ENCODE measurements at places on chromosomes 3 and 15.

DNA sequence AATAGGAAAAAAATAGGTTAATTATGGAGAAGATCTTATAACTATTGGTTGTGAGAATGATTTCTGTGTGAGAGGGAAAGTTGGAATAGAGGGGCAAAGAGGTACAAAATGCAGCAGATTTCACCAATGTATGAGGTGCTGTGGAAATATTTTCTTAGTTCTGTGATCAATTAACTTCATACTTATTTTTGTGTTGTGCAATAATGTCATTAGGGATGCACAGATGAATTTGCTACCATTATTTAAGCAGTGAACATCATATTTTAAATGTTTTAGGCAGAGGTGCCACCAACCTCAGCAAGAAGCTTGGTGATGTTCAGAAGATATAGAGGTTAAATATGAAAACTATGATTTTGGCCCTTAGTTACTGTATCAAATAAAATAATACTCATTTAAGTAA, 21.6 kb downstream of the MBNL1 start:
- DNase-seq = no peak

DNA sequence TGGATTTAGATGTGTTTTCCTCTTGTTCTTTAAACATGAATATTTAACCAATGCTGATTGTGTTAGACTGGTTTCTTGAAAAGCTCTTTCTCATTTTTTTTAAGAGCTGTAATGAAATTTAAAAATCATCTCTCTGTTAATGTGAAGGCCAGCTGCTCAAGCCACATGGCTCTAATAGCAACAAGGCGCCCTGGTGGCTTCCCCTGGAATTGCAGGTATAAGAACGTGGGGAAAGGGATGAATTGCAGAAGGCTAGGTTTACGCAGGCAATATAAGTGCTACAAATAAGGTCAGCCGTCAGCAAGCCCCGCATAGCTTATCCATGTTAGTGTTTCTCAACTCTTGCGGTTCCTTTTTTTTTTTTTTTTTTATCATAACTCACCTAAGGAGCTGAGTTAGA, 108.5 kb downstream of the SAMMSON start:
- DNase-seq = no peak

- DNase-seq = no peak
Observed at GRCh38 chr3:169939320-169939719, 27.3 kb upstream of the SEC62 start.

GRCh38 chr3:66819993-66820501, 178.1 kb upstream of the KBTBD8 start:
- no peak for DNase-seq

GRCh38 chr15:73954188-73955145, 28.2 kb downstream of the LOXL1 start:
- no peak for DNase-seq

DNA sequence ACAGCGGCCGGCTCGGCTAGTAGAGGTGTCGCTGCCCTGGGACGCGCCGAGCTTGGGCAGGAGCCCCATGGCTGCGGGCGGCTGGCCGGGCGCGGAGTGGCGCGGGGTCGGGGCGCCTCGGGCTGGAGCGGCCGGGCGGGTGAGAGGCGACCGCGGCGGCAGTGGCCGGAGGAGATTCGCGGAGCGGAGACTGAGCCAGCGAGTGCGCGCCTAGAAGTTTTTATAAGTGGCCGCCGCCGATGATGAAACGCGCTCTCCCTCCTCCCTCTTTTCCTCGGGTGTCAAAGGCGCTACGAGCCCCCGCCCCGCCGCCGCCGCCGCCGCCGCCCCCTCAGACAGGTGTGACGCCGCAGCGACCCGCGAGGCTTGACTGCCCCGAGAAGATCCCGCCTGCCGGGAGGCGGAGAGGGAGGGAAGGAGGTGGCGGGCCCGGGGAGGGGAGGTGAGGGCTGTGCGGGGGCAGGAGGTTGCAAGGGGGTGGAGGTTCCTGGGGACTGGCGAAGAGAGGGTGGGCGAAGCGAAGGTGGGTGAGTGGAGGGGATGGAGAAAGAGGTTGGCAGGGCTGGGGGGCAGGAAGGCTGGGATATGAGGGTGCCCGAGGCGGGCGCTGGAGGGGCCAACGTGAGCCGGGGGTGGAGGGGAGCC, at the start of gene SLCO2A1:
Gene SLCO2A1 (minus strand): TSS at position 192 of the 645 bp plus-strand sequence. CDS start 123 bp downstream, at position 69.
- DNase-seq = no peak

DNA sequence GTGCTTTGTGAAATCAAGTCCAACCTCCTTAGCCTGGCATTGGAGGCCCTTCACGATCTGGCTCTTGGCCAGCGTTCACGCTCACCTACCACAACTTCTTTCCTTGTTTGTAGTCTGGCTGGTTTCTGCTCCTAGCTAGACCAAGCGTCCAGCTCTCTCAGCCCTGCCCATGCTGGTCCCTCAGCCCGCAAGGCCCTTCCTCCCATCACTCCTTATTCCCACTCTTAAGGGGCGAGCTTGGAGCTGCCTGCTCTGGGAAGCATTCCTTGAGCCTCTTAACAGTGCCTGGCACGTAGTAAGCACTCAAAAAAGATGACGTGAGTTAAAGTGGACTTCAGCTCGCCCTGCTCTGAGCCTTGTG, 8.7 kb downstream of the SLC6A6 start:
- DNase-seq = no peak

DNA sequence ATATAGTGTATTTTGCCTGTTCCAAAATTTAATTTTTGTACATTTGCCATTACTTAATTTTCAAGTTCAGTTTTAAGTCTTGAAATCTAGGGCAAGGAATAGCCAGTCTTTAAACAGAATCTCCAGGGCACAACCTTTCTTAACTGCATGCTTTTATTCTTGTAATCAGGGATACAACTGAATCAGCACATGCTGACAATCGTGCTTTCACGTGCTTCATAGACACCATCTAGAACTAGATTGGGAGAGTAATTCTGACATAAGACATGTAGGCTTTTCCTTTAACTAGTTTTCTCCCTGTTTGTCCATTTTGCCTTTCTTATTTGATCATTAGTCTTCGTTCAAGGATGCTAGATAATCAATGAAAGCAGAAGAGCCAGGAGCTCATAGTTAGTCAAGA, 650.4 kb upstream of the CADM2 start:
- DNase-seq = no peak

DNA sequence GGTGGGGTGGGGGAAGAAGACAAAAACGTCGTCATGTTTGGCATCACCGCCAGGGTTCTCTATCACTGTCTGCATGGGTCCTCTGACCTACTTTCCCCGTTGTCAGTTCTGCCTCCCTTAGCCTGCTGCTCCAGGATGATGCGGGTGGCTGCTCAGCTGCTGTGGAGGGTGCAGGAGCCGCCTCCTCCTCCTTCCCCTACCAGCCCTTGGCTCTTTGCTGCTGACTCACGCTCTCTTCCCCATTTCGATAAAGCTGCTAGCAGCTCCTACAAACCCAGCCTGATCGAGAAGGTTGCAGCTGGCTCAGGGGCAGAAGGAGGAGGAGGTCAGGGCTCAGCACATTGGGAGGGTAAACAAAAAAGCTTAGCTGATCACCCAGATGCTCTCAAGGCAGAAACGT, 49.5 kb upstream of the SEC13 start:
- no peak for DNase-seq

DNA sequence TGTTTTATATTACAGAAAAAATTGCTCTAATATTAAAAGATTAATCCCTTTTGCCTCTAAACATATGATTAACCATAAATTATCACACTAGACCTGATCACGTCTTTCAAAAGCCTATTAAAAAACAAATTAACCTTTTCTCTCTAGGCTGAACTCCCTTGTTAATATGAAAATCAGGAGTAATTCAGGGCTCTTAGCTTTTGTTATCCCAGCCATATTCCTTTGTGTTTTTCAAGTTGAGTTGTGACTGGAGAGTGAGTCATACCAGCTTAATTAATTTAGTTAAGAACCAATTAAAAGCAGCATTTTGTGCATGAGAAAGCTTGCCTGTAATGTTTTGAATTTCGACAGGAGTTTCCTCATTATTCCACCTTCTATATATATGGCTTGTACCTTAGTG, 385.8 kb downstream of the VGLL3 start:
- DNase-seq = no peak

DNA sequence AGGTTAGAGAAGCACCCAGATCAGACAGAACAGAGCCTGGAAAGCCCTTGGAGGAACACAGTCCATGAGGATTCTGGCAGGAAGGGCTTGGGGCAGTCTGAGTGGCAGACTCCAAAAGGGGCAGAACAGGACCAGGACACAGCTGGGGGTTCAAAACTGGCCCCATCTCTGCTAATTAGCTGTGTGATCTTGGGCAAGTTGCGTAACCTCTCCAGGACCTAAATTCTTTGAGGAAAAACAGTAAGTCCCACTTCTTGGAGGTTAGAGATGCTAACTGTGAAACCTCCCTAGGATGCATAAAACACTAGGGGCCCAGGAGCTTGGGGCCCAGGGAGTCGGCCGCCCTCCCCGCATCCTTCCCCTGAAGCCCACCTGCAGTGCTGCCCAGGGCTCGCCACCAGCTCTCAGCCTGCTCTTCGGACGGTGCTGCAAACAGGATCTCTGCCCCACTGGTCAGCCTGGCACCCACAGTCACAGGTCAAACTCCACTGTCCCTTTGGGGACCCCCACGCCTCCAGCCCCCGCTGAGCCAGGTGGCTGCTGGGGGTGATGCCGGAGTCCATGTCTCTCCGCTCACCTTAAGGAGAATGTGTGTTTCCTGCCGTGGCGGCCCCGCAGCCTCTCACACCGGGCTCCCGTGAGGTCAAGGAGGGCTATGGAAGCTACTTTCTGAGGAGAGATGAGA, 12.0 kb downstream of the PLA2G4B start:
- no peak for DNase-seq

DNA sequence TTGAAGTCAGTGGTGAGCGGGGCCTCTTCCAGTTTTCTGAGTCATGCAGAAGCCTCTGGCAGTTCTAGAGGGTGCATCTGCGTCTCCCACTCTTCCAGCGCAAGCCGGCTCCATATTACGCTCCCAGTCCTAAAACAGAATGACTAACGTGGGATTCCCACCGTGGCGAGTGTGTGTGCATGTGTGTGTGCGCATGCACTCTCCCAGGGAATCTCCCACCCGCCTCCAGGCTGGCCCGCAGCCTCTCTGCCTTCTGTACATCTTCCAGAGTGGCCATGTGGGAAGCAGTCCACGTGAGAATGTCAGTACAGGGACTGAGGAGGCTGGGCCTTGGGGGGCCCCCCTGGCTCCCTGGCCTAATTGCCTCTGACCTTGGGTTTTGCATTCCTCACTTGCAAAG, 87.7 kb downstream of the LSM3 start:
- no peak for DNase-seq

DNA sequence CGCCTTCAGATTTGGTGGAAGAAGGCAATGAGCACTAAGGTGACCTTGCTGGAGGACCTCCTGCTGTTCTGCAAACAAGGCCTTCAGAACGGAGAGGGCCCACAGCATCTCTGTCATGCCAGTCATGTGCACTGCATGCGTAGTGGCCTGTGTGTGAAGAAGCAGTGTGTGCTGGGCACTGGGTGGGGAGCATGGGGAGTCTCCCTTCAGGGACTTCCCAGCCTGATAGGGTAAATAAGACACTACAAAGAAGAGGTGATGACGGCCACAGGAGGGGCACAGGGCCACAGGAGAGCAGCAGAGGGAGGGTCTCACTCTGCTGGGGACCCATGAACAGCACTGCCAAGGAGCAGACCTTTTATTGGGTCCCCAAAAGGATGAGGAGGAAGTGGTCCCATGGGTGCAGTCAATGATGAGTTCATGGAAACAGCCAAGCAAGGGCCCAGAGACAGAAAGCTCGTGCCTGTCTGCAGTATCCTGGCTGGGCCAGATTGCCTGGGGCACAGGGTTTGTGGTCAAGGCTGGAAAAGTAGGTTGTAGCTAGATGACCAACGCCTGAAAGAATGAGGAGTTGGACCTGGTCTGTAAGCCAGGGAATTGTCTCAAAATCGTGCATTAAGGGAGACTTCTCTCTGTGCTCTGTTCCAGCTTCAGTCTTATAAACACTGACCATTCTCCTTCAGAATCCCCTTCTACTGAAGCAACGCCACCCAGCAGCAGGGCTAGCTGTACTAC, 67.8 kb upstream of the SEC61A1 start:
- DNase-seq = no peak

DNA sequence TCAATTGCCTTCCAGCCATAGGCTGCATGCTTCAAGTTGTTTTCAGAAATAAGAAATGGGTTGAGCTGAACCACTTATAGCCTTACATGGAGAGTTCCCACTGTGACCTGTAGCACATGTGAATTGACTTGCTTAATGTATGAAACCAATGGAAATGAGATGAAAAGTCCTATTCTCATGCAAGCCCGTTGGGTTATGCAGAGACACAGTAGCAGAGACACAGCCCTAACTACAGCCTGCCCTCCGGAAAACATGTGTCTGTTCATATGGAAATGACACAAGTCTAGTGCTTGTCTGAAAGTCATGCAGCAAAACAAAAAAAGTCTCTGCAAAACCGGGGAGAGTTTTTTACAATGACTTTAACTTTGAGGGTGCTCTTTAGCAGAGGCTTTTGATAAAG, 14.5 kb downstream of the HIGD2B start:
- DNase-seq = no peak

- DNase-seq = no peak
Observed at GRCh38 chr15:51103330-51103729, 8.6 kb upstream of the TNFAIP8L3 start.

- no peak for DNase-seq
Observed at GRCh38 chr3:123414973-123415775, 33.7 kb downstream of the ADCY5 start.

GRCh38 chr3:67106874-67107273, 108.8 kb downstream of the KBTBD8 start:
- no peak for DNase-seq

DNA sequence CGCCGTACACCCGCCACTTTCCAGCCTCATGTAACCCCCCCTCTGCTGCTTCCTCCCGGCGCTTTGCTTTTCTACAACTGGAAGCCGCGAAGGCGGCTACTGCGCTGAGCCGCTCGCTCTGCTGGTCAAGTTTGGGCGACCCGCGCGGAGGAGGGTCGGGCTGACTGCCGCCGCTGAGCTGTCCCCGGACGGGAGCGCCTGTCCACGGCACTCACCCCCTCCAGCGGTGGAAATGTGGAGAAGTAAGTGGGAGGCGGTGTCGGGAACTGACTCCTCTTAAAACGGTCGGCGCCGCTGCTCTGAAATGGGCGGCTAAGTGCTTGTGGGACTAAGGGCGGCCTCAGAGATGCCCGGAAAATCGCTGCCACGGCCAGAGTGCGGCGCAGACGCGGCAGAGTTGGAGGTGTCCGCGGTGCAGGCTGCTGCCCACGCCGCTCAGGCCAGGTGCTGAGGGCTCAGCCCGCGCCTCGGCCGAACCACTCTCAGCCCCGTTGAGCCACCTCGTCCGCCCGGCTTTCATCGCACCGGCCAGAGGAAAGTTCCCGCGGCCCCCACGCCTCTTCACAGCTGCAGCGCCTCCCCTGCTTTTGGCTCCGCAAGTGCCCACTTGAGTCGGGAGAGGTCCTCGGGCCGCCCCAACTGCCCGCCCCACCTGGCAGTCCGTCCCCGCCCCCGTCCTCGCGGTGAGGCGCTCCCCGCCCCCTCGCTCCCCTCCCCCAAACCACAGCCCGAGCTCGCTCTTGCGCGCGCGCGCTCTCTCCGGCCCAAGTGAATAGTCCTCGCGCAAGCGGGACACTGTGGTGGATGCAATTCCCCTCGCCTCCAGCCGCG, at the start of gene EPHA6:
Gene EPHA6 (plus strand): TSS at position 775 of the 831 bp plus-strand sequence.
- no peak for DNase-seq
